ENCODE measurements at places on chromosomes 7 and 10. TPM values are rescaled to one million over a fixed set of nuclear protein-coding genes. Genes with fewer than 3 reads are reported as not detected.

GDF10 gene
- total RNA-seq = 44.9 TPM

KIF11 gene
- total RNA-seq = 3.3 TPM

PRTFDC1 gene
- 71.3 TPM for total RNA-seq

FAM3C gene
- 23.0 TPM for total RNA-seq

ADRA2A gene
- total RNA-seq = not detected

KIF5B gene
- 145 TPM for total RNA-seq

PILRB gene
- 8.9 TPM for total RNA-seq

PPIA gene
- 1,977 TPM for total RNA-seq

CARD11 gene
- not detected for total RNA-seq

ECHDC3 gene
- 15.1 TPM for total RNA-seq

PLXNA4 gene
- 3.6 TPM for total RNA-seq

CALML3 gene
- total RNA-seq = not detected

OR6V1 gene
- total RNA-seq = not detected

WEE2 gene
- 0.33 TPM for total RNA-seq

ABCB4 gene
- total RNA-seq = 4.8 TPM

HOXA10 gene
- 0.15 TPM for total RNA-seq

AMPH gene
- total RNA-seq = 7.8 TPM

UBTD1 gene
- 17.2 TPM for total RNA-seq

ODAD2 gene
- total RNA-seq = under 0.01 TPM

RHEB gene
- total RNA-seq = 74.9 TPM

HTR7 gene
- total RNA-seq = 0.83 TPM

MMD2 gene
- not detected for total RNA-seq

ATG9B gene
- total RNA-seq = under 0.01 TPM

HMX2 gene
- not detected for total RNA-seq

SPDYE16 gene
- total RNA-seq = 0.33 TPM

FAM25G gene
- total RNA-seq = not detected

LRRTM3 gene
- total RNA-seq = not detected

H2BK1 gene
- total RNA-seq = not detected

CYP2C19 gene
- not detected for total RNA-seq

NODAL gene
- not detected for total RNA-seq

GPR85 gene
- total RNA-seq = 1.9 TPM

AKR1D1 gene
- not detected for total RNA-seq

MTERF1 gene
- 14.0 TPM for total RNA-seq

CYP17A1 gene
- total RNA-seq = not detected

SPDYE18 gene
- not detected for total RNA-seq
